ENCODE measurements at places on chromosomes 5 and 9.

GRCh38 chr5:139414581-139415130 lies 10.8 kb upstream of the SPATA24 start:
- DNase-seq = no peak

DNA sequence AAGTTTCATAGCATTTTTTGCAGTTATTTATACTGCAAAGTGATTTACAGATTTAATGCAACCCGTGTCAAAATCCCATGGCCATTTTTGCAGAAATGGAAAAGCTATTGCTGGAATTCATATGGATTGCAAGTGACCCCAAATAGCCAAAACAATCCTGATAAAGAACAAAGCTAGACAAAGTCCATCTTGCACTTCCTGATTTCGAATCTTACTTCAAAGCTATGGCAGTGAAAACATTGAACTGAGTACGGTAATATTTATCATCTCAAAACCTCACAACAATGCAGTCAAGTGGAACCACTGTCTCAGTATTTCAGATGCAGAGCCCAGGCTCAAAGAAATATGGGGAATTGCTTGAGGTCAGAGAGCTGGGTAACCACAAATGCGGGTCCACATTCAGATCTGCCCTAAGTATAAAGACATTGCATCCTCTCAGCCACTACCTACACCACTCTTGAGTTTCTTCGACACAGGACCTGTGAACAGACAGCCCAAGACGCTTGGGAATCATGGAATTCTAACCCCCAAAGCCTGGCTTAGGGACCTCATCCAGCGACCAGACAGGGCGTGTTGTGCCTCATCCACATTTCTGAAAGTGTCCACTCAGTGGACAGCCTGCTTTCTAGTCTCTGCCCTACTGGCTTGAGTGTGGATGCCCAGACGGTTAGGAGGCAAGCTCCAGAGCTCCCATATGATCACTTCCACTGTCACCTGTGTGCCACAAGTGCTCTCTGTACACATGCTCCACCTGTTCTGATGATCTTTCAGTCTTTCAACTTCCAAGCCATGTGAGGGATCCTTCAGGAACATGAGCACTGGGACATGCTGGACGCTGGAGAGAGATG lies 39.3 kb upstream of the KCNIP1 start:
- DNase-seq = no peak

DNA sequence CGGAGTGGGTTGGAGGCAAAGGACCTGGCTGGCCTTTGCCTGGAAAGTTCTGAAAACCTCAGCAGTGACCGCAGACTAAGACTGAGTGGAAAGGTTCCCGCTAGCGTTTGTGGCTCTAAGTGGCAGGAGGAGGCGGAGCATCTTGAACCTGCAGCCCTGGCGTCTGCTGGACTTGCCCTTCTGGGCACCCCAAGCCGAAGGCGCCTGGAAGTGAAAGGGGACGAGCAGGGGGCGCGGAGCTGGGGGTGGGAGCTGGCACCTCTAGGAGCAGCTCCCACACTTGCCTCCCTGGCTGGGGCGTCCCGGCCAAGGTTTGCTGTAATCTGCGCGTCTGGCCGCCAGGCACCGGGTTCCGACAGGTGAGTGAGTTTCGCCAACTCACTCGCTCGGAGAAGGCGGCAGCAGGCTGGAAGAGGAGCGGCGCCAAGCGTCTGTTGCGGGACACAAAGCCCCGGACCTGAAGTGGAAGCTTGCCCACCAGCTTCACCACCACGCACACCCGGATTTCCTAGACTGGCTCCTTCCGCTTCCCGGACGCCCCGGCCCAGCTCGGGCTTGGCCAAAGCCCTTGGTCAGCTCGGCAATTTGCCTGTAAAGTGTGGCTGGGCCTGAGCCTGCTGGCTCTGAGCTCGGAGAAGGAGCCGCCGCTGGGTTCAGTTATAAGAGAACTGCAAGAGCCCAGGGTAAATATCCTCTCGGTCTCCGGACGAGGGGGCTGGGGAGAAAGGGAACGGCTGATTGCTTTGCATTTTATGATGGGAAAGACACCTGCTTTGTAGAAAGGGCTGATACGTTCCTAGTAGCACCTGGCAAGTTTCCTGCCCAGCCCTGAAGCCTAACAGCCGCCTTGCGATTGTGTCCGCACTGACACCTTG lies at the start of gene GNA14:
Gene GNA14, minus strand, starts transcription at position 89 of the 875 bp plus-strand sequence. CDS start 529 bp downstream, outside the sequence.
- no peak for DNase-seq

DNA sequence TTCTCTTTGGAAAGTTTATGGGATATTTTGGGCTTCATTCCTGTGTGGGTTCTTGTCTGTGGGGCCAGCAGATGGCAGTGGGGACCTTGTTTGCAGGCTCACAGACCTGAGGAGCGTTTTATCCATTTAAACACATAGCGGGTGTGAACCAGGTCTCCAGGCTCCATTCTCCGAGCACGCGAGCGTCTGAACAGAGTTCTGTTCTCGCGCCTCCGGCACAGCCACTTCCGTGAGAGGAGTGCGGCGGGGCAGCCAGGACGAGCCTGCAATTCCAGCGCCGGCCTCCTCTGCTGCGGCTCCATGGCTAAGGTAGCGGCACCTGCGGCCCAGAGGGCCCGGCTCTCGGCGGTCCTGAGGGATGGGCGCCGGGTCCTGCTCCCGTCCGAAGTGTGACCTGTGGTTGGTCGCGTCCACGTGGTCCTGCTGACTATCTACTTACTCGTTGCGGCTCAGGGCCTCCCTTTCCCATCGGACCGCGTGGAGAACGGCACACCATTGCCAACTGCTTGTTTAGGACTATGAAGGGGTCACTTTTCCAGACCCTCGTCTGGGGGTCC lies 7.3 kb downstream of the NRARP start:
- no peak for DNase-seq

- DNase-seq = no peak
Measured at GRCh38 chr5:81014348-81014747, 54.2 kb downstream of the RASGRF2 start.

- DNase-seq = no peak
Measured at GRCh38 chr9:104921067-104921741, 6.8 kb downstream of the ABCA1 start.

- DNase-seq = no peak
Measured at GRCh38 chr5:178348356-178349074, 115.9 kb upstream of the PHYKPL start.

DNA sequence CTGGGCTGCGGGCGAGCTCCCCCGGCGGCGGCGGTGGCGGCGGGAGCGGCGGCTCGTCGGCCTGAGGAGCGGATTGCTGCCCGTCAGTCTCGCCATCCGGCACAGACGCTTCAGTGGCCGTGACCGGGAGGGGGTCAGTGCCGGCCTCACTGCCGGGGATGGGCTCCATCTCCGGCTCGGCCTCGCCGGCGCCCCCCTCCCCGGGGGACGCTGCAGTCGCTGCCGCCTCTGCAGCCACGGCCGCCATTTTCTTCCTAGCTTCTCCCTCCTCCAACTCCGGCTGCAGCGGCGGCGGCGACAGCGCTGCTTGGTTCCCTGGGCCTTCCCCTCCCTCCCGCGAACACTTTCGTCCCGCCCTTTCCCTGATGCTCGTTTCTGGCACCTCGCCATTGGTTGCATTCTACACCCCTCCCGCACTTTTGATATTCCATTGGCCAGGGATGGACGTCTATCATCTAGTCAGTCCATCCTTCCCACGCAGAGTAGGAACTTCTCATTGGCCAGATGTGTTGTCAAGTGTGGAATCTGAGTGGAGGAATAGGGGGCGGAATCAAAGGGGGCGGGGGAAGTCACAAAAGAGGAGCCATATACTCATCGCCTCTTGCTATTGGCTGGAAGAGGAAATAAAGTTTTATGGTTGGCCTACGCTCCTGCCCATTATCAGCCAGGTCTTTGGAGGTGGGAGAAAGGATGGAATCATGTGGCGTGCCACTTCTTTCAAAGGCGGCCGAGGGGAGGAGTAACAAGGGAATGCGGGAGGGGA lies at the start of gene PWWP2A:
Gene PWWP2A, minus strand, starts transcription at position 309 of the 763 bp plus-strand sequence. Its CDS starts 62 bp downstream, at position 247.
- peak; percentile 99 for DNase-seq

- DNase-seq = no peak
Measured at GRCh38 chr5:31516802-31517201, 15.1 kb downstream of the DROSHA start.

- no peak for DNase-seq
Measured at GRCh38 chr5:170974461-170974860, 112.6 kb downstream of the RANBP17 start.

- DNase-seq = peak; percentile 64
Measured at GRCh38 chr5:82351754-82352145, 73.6 kb upstream of the RPS23 start.

DNA sequence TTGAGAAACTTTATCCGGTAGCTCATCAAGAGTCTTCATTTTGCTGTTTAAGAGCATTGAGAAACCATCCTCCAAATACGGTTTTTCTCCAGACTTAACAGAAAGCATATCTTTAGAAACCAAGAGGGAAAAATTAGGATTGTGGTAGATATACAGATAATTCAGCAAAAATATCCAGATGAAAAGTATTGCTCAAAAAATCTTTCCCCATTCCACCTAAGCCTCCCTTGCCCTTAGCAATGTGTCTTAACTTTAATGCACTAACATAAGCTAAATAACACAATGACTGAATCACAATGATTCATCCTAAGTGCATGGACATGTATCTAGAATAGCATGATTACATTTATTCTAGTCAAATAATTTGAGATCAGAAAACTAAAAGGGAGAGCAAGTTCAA lies 130.3 kb upstream of the TARS1 start:
- peak; percentile 33 for DNase-seq

GRCh38 chr9:77427256-77427927 lies 220.7 kb downstream of the GNA14 start:
- no peak for DNase-seq

DNA sequence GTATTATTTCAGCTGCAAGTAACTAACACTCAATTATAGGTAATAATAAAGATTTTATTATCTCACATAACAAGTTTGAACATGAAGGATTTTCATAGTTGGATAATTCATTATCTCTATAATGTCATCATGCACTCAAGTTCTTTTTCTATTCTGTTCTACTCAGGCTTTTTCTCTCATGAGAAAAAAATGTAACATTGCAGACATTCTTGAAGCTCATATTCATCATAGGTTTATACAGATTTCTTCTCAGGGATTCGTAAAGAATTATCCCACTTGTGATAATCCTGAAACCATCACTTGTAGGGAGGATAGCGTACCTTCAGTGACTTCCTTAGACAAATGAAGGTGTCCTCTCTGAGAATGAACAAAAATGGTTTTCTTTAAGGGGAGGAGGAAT lies 150.3 kb downstream of the XRCC4 start:
- DNase-seq = no peak

DNA sequence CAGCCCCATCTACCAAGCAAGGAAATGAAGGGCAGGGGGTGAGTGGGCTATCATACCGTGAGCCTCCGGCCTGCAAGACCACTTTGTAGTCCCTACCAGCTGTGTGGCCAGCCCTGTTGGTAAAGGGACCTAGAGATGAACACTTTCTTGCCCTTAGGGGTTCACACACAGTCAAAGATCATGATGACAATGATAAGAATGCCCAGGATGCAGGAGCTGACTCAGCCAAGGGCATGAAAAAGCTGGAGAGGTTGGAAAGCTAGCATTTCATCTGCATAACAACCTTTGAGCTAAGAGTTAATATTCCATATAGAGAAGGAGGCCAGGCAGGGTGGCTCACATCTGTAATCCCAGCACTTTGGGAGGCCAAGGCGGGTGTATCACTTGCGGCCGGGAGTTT lies 19.2 kb upstream of the FGFR4 start:
- no peak for DNase-seq

- no peak for DNase-seq
Measured at GRCh38 chr5:149740866-149741459, 10.9 kb downstream of the PPARGC1B start.

DNA sequence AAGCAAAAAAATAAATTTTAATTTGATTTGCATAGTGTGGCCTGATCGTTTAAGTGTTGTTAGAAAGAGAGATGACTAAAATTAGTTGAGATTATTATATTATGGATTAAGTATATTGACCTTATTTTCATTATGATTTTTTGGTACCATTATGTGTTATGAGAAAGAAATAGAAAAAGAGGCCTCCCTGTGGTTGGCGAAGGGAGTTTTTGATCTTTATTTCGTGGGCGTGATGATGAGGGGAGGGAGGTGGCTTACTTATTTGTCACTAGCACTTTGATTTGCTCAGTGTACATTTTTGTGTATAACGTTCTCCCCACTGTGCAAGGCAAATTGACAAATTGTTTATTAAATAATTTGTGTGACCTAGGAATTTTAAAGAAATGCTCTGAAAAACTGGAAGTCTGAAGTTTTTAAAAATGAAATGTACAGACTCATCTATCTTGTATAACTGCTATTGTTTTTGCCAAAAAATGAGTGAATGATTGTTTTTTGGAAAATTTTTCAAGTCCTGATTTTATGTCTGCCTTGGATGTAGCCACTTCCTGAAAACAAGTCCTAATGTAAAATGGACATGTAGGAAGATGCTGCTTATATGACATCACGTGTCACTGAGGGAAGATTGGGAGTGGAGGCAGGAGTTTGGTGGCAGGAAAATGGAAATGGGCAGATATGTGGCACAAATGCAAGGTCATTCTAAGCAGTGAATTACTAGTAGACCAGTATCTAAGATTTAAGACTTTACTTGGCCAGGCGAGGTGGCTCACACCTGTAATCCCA lies 3.0 kb downstream of the DAPK1 start:
- no peak for DNase-seq

DNA sequence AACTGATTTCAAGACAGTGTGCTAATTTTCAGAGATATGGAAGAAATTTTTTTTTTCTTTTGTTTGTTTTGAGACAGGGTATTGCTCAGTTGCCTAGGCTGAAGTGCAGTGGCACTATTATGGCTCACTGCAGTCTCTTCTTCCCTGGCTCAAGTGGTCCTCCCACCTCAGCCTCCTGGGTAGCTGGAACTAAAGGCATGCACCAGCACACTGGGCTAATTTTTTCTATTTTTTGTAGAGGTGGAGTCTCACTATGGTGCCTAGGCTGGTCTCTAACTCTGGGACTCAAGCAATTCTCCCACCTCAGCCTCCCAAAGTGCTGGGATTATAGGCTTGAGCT lies 9.9 kb upstream of the TEX48 start:
- DNase-seq = no peak

GRCh38 chr5:94499806-94500205 lies 118.6 kb downstream of the KIAA0825 start:
- DNase-seq = no peak

DNA sequence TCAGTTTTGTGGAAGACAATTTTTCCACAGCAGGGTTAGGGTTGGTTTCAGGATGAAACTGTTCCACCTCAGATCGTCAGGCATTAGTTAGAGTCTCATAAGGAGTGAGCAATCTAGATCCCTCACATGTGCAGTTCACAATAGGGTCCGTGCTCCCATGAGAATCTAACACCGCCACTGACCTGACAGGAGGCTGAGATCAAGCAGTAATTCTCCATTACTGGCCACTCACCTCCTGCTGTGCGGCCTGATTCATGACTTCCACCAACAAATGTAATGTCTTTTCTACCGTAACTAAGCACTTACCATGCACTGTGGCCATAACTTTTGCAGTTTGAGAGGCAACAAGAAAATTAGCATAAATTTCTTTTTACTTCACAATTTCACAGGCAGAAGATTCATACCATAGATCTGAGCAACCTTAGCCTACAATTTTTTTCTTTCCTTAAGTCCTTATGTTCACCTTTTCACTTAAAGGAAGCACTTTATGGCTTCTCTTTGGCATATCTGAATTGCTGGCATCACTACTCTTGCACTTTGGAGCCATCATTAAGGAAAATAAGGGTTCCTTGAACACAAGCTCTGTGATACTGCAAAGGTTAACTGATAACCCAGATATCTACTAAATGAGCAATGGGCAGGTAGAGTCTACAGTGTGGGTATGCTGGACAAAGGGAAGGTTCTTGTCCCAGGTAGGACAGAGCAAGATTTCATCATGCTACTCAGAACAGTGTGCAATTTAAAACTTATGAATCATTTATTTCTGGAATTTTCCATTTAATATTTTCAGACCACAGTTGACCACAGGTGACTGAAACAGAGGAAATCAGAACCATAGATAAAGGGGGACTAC lies 83.0 kb upstream of the IFNK start:
- no peak for DNase-seq

- no peak for DNase-seq
Measured at GRCh38 chr5:94360382-94361130, 257.8 kb downstream of the KIAA0825 start.

All from HTR-8/SVneo (cell line).